ENCODE measurements at places on chromosomes 5 and 9.

GRCh38 chr9:1875921-1876448 is 139.2 kb upstream of the SMARCA2 start:
- DNase-seq: no peak

DNA sequence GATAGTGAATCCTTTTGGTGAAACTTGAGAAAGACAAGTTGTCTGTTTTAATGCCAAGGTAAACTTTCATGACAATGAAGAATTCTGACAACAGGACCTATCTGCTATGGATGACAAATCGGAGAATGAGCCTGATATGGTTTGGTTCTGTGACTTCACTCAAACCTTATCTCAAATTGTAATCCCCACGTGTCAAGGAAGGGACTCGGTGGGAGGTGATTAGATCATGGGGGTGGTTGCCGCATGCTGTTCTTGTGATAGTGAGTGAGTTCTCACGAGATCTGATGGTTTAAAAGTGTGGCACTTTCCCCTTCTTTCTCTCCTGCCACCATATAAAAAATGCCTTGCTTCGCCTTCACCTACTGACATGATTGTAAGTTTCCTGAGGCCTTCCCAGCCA is 1964.1 kb upstream of the CDH9 start:
- no peak for DNase-seq

GRCh38 chr5:1214936-1215220 is 10.3 kb upstream of the SLC6A18 start:
- no peak for DNase-seq

GRCh38 chr9:126397056-126397455 is 70.4 kb downstream of the MVB12B start:
- peak; percentile 52 for DNase-seq

DNA sequence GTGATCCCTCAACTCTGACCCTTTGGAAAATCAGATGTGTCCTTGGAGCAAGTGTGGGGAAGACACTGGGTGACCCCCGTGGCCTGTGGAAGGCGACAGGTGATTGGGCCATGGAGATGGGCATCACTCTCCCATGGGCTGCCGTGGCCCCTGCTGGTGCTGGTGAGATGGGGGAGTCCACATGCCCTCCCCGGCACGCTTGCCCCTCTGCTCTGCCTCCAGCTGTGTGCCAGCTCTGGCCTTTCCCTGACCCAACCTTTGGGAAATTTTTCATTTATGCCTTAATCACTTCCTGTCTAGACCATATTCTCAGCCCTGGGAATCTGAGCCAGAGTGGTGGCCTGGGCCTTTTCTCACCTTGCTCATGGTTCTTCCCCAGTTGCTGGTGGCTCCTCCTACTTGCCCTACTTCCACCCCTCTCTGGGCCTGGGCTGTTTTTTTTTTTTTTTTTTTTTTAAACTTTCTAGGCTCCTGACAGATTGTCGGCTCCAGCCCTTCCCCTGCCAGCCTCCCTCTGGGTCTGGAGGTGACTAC is 56.6 kb downstream of the RGS3 start:
- peak; percentile 37 for DNase-seq

DNA sequence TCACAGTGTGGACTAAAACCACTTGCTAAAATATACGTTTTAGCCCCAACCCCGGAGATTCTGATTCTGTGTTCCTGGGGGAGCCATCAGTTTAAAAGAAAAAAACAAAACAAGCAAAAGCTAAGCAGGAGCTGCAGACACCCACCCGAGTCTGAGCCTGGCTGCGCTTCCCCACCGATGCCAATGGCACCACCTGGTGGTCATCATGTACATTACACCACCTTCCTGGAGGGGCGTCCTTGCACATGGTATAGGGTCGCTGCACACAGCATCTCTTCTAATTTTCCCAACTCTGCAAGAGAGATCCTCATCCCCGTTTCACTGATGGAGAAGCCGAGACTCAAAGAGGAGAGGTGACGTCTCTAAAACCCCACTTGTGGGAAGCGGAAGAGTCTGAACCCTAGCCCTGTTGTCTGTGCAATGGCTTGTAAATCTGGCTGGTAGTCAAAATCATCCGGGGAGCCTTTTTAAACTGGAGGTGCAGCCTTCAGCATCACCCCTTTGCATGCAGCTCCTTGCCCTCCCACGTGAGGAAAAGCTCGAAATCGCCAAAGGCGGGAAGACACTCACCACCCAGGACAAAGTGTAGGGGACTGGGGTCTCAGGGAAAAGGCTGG is 23.1 kb upstream of the CNOT6 start:
- peak; percentile 22 for DNase-seq

GRCh38 chr9:90060256-90060655 is 455.4 kb downstream of the GADD45G start:
- no peak for DNase-seq

DNA sequence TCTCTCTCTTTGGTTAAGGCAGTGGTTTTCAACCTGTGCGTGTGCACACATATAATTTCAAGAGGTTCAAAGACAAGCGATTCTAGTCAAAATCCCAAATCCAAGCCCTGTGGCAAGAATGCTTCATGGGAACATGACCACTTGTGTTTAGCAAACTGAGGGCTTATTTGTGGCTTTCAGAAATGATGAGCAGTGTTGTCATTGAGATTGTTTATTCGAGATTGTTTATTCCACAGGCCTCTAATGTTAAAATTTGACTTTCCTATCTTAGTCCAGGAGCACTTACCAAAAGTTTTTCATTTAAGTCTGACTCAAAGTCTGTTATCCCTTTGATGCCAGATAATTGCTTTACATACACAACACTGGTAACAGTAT is 111.1 kb upstream of the ELL2 start:
- DNase-seq: no peak

DNA sequence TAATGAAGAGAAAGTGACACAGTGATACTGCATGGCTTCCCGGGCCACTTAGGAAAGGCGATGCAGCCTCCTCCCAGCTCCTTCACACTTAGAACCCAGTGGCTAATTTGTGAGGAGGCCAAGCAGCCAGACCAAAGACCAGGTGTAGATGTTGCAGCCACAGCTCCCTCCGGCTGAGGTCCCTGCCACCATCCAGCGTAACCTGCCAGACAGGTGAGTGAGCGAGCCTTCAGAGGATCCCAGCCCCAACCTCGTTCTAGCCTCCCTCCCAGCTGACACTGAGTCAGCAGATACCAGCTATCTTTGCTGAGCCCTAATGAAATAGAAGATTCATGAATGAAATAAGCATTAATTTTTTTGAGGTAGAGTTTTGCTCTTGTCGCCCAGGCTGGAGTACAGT is 59.7 kb downstream of the COL23A1 start:
- no peak for DNase-seq

DNA sequence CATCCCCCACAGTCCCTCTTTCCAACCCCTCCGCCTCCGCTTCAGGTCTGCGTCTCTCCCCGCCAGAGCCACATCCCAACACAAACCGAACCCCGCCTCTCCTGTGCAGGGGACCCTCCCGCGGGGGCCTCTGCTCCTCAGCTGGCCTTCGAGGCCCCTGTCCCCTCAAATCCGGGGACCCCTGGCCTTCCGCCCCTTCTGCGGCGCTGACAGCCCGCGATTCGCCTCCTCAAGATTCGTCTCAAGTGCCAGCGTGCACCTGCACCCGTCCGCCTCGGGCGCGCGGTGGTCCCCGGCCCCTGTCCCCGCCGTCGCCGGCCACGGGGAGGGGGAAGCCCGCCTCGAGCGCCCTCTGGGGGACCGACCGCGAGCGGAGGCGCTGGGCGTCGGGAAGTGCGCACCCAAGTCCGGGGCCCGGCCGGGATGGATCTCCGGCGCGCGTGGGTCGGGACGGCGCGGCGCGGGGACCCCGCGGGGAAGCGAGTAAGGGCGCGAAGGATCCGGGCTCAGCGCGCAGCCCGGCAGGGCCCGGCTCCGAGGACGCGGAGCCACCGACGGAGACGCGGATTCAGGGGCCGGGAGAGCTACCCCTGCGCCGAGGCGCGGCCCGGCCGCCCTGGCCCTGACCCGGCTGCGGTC is 623 bp downstream of the FLT4 start:
- no peak for DNase-seq

- no peak for DNase-seq
These were observed 208.0 kb downstream of the SGCD start for GRCh38 chr5:156534906-156535485.

GRCh38 chr5:179403426-179404147 is 58.3 kb upstream of the ADAMTS2 start:
- no peak for DNase-seq
